Fibroblast of gingiva (primary cell): ENCODE measurements at places on chromosomes 2 and 18.

DNA sequence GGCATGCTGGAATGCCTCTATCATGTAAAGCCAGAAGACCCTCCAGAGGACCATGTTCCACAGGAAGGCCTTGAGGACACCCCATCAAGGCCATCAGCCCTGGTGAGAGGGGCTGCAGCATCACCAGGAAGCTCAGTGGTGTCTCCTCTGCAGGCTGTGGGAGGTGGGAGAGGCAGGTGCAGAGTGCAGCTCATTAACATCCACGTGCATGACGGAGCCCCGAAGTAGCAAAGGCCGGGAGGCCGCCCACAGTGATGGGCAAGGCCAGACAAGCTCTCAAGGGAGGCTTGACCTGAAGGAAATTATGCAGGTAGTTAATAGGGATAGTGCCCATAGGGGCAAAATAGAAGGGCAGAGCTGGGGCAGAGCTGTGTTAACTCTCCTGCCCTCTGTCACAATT, 30.3 kb upstream of the SMCHD1 start:
- no peak for DNase-seq

GRCh38 chr2:56465491-56465890, 281.7 kb downstream of the CCDC85A start:
- DNase-seq = no peak

- DNase-seq = peak; percentile 24
Observed at GRCh38 chr2:158998551-158999248, 30.3 kb downstream of the TANC1 start.

- DNase-seq = no peak
Observed at GRCh38 chr2:99944019-99944418, 198.4 kb downstream of the AFF3 start.

DNA sequence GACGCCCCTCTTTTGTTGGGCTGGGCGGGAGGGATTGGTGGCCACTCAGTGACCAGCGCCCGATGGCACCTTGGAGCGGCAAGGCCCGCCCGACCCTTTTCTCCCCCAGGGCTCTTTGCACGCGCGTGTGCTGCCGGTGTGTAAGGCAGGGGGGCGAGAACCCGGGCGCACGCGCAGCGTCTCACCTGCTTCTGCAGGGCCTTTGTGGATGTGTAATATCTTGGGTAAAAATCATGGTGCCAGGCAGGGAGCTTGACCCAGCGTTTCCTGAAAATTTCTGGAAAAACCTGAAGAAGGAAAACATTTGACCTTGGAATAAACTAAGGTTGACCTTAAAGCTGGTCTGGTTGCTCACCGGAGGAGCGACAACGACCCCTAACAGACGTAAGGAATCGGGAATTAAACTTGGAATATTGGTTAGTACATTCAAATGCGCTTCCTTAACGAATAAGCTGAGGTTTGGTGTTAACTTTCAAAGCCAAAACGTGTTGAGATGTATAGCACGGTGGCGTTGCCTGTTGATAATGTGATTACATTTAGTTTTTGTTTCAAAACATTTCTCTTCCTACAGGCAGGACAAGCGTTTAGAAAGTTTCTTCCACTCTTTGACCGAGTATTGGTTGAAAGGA, 438 bp downstream of the HSPE1 start:
- DNase-seq = no peak

DNA sequence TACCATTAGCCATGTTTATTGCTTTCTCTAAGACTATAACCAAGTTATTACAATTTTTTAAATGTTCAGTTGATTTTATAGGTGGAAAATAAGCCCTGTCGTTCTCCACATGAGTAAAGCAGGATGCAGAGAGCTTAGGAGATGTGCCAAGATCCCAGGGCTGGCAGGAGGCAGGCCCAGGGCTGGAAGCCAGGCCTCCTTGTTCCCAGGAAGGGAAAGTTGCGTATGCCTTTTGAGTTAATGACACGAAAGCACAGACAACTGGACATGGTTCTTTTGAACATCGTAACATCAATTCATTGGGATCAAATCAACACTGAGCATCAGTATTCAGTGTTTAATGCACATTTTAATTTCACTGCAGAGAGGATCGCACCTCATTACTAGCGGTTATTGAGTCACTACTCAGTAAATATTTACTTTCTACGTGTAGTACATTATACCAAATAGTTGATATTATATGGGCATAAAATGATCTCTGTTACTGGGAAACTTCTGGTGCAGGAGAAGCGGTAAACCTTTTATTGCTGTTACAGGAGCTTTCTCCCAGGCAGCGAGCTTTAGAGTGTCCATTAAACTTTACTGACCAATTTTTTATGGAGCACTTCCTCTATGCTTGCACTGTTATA, 60.0 kb downstream of the RNF144A start:
- peak; percentile 65 for DNase-seq

GRCh38 chr2:103873716-103874351, 980.1 kb upstream of the POU3F3 start:
- DNase-seq = no peak

DNA sequence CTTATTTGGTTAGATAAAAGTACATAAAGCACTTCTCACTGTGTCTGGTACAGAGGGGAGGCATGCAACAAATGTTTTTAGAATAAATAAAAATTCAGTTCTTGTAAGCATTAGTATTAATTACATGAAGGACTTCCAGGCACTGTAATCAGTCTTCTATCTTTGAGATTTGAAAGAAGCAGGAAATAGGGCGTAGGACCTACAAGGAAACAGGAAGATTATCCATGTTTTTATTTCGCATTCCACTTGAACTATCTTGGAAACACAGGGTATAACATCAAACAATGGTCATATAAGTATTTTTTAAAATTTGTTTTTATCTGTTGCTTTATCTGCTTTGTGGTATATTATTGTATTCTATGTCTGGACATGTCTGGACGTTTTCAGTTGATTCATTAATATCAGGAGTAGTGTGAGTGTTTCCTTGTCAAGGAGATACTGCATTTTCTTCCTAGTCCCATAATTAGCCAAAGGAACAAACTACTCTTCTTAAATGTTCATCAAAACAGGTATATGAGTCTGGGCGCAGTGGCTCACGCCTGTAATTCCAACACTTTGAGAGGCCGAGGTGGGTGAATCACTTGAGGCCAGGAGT, 32.5 kb downstream of the BMPR2 start:
- no peak for DNase-seq

DNA sequence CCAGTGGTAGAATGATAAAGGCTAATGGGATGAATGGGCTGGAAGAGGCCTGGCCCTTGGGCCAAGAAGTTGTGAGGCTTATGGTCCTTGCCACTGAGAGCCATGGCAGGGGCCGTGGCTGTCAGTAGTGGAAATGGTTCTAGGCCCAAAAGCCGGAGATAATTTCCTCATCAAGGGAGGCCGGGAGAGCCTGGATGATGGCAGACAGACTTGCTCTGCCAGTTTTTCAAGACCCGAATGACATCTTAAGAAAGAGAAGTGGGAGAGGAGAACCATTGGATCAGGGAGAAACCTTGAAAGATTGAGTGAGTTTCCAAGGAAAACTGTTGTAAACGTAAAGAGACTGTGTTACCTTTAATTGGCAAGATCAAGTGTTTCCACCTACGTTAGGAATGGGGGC, 46.3 kb upstream of the VPS54 start:
- no peak for DNase-seq
